ENCODE measurements at places on chromosomes 5 and 9.

- no peak for DNase-seq
These were observed 535.9 kb upstream of the FTMT start for GRCh38 chr5:121315786-121316185.

GRCh38 chr5:10424124-10424731, 17.5 kb upstream of the ROPN1L start:
- peak; percentile 39 for DNase-seq

- DNase-seq, result no peak
These were observed 497.0 kb upstream of the GRAMD2B start for GRCh38 chr5:125926172-125926571.

GRCh38 chr9:11946531-11946930, 746.7 kb upstream of the TYRP1 start:
- DNase-seq, result peak; percentile 88

- DNase-seq, result peak; percentile 63
These were observed 45.2 kb upstream of the SHOC1 start for GRCh38 chr9:111839987-111840386.

DNA sequence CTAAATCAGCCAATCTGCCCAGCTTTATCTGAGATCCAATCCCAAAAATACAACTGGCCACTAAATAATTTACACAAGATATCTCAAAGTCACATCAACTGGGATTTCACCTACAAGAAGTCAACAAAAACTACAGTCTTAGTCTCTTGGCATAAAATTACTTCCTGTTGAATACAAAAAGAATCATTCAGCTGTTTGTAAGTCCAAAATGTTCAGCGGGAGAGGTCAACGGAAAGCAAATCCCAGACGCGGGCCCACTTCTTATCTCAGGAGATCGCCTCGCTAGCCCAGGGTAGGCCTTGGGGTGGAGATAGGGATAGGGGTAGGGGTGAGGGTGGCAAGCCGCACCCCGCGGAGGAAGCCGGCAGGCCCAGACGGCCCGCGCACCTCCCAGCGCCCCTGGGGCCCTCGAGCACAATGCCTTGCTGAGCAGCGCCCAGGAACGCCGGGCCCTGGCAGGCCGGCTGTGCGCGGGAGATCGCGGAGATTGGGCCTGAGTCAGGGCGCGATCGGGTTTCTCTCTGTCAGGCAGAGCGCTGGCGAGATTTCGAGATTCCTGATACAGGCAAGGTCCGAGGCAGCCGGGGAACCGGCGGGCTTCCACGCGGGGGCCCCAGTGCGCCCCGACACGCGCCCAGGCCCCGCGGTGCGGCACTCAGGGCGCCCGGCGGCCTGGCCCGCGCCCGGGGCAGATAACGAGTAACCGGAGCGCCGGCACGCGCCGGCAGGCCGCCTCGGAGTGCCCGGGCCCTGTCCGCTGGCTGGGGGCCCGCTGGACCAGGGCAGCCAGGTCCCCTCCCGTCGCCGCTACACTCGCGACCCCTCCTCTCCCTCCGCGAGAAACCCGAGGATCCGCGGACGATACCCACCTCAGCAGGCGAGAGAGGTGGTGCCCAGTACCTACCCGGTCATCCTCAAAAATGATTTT, 601 bp downstream of the HINT1 start:
- DNase-seq, result peak; percentile 79

Measured in fibroblast of skin of right biceps (primary cell).